ENCODE measurements at places on chromosomes 11 and 22.

DNA sequence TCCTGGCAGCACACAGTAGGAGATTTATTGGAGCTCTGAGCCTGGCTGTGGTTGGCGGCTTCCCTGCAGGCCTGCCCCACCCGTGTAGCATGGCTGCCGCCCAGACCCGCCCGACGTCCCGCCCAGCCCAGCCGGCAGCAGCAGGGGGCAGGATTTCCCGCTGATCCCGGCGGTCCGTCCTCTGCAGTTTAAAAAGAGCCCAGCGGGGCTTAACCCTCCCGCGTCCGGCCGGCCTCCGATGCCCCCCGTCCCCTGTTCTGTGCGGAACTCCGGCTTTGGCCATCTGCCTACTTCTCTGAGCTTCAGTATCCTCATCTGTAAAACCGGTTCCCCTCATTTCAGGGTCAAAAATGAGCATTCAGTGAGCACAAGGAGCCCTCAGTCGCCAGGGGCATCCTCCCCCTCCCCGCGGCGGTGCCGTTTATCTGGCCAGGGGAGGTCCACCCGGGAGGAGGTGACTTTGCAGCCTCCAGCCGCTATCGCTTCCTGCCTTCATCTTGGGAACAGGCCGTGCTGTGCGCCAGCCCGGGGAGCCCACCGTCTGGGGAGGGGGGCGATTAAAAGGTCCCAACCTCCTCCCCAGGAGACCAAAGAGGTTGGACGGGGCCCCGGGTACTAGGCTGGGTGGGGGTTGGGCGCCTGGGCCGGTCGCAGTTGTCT, at the start of gene GAS2L1:
TSS of gene GAS2L1 (plus strand) at position 476 of the 660 bp plus-strand sequence. CDS start 1,456 bp downstream, outside the sequence.
- peak; percentile 83 for DNase-seq

GRCh38 chr11:129323896-129324502, 51.6 kb upstream of the BARX2 start:
- DNase-seq = peak; percentile 62

DNA sequence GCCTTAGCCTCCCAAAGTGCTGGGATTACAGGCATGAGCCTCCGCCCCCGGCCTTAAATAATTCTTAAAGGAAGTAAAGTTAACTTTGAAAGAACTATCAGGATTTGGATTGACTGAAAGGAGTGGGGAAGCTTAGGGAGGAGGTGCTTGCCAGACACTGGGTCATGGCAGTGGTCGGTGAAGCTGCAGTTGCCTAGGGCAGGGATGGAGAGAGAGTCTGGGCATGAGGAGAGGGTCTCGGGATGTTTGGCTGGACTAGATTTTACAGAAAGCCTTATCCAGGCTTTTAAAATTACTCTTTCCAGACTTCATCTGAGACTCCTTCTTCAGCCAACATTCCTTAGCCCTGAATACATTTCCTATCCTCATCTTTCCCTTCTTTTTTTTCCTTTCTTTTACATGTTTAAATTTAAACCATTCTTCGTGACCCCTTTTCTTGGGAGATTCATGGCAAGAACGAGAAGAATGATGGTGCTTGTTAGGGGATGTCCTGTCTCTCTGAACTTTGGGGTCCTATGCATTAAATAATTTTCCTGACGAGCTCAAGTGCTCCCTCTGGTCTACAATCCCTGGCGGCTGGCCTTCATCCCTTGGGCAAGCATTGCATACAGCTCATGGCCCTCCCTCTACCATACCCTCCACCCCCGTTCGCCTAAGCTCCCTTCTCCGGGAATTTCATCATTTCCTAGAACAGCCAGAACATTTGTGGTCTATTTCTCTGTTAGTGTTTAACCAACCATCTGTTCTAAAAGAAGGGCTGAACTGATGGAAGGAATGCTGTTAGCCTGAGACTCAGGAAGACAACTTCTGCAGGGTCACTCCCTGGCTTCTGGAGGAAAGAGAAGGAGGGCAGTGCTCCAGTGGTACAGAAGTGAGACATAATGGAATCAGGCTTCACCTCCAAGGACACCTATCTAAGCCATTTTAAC, at the start of gene NNMT:
TSS of gene NNMT (plus strand) at position 724 of the 929 bp plus-strand sequence. CDS start at position 882, 158 bp downstream.
- DNase-seq = peak; percentile 16

DNA sequence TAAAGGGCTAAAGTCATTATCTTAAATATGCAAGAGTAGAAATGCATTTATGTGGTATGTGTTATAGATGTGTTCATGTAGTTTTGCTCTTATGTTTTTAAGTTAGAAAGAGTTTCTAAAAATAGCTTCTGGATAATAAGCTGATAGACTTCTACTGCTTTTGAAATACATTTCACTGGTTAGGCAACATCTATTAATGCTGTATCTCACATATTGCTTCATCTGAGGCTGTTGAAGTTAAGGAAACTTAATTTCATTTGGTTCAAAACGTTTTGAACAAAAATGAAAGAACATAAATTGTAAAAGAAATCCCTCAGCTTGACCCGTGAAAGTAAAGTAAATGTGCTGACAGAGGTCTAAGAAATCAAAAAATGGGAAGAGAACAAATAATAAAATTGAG, 164.0 kb upstream of the CTSC start:
- no peak for DNase-seq

All from Ammon's horn (tissue), 1 donor.